Fibroblast of skin of left quadriceps (primary cell): ENCODE measurements at places on chromosomes 3 and 15.

GRCh38 chr15:73800662-73801345, 47.7 kb upstream of the INSYN1 start:
- DNase-seq: peak; percentile 74

DNA sequence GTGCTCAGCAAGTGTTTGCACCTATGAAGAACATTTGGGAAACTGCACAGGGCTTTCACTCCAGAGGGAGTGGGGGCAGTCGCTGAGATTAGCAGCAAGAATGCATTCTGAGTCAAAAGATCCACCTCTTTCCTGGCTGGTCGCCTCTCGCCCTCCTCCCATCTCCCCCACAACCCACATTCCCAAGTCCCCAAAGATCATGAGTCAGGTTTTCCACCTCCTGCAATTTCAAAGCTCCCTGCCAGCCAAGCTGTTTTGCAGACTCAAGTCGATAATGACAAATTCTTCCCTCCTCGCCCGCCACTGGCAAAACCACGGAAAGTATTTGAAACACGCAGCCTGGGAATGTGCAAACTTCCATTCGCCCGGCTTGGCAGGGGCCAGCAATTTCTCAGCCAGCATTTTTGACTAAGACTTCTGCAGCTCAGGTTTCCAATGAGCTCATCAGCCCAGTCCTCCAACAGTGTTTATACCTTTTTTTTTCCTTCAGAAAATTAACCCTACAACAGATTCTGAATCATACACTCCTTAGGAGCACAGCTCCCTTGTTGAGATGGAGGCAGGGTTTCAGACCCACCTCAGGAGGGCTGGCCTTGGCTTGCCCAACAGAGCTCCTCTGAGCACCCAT, 181.4 kb downstream of the SMAD6 start:
- DNase-seq: peak; percentile 100

DNA sequence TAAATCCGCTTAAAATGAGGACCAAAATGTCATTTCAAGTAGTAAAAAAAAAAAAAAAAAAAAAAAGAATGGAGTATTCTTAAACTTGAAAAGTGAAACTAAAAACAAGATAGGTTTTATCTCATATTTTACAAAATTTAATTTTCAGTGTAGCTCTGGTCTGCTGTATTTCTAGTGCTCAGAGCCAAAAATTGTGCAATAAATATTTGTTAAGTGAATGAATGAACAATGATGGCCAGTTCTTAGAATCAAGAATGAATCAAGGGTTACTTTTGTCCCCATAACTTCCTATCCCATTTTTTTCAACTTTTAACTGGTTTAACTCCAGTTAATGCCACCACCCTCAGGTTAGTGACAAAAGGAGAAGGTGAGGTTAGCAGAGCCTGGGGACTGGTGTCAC, 214.4 kb downstream of the ABHD5 start:
- DNase-seq: no peak

DNA sequence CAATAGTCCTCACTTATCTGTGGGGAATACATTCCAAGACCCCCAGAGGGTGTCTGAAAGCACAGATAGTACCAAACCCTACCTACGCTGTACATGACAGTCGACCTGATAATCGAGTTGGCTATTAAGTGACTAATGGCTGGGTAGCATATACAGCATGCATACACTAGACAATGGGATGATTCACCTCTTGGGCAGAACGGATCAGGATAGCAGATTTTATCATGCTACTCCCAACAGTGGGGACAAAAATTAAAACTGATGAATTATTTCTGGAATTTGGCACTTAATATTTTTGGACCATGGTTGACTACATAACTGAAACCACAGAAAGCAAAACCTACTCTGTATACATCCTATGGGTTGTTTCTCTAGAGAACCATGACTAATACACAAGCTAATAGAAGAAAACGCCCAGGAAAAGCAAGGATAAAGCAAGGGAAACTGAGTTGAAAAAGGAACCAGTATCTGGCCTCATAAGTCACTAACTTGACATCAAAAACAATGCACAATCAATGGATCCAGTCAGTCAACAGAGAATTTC, 15.5 kb downstream of the ATG3 start:
- DNase-seq: no peak

DNA sequence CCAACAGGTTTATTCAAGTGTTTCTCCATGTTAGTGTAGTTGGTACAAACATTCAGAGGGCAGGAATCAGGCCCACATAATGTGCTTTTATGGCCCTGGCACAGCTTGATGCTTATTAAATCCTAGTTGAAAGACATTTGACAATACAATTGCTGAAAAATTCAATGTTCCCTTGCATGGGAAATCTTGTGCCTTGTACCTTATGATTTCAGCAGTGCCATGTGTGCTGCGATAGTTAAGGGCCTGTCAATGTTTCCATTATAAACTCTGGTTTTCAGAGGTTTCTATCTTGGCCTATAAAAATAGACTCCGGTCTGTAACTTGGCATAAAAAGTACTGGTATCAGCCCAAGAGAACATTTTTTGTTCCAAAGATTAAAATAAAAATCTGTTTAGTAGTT, 207.2 kb downstream of the TBC1D5 start:
- DNase-seq: no peak
